ENCODE measurements at places on chromosomes 16 and 17.

DNA sequence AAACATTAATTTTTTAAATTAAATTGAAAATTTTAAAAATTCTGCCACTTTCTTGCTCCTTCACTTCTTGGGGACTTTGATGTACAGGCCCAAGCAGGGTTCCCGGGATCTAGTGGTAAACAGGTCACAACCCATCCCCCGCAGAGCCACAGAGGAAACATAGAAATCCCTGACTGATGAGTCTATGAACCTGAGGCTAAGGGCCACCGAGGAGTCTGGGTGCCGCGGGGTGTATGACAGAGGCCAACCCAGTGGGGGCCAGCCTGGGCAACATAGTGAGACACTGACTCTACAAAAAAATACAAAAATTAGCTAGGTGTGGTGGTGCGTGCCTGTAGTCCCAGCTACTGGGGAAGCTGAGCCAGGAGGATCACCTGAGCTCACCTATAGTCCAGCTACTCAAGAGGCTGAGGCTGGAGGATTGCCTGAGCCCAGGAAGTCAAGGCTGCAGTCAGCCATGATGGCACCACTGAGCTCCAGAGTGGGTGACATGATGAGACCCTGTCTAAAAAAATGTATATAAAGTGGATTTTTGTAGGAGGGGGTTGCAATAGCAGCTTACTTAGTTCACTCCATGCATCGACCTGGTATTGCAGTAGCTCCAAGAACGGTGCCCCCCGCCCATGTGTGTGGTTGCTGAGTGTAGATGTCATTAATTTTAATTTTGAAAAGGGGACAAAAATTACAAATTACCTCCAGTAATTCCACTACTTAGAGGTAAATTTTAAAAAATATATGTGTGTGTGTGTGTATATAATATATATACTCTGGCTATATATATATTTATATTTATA lies 9.2 kb upstream of the FLYWCH1 start:
- DNase-seq, result no peak
- no peak overlapping the region for H3K27ac ChIP-seq
- H3K4me1 ChIP-seq, result peaks cover 12% of the 10 kb centered on the region
- H3K27me3 ChIP-seq, result peaks cover 1% of the 10 kb centered on the region
- H3K4me3 ChIP-seq, result no peak overlapping the region
- no peaks in the 10 kb centered on the region for H3K36me3 ChIP-seq

DNA sequence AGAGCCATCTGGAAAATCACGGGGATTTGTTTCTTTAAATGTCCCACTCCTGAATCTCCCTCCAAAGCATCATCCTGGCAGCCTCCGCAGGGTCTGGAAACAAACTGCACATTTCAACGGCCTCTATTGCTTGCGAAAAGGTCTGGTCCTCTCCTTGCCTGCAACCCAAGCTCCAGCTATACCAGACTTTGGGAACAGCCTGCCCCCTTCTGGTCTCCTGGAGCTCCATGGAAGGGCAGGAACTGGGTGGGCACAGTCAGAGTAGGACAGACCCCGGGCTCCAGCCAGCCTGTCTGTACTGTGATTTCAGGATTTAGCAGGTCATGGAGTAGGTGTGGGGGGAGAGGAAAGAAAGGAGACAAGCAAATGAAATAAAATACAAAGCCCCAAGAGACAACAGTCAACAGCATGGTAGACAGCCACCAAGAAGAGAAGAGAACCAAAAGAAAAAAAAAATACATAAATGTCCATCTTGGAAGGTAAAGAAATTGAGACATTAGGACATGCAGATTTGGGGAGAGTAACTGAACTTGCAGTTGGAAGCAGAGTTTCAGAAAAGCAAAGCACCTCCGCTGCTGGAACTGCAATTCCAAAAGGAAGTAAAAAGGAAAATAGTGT lies 2.7 kb downstream of the XYLT1 start:
- H3K36me3 ChIP-seq, result no peaks in the 10 kb centered on the region
- H3K4me1 ChIP-seq, result peaks cover 16% of the 10 kb centered on the region

DNA sequence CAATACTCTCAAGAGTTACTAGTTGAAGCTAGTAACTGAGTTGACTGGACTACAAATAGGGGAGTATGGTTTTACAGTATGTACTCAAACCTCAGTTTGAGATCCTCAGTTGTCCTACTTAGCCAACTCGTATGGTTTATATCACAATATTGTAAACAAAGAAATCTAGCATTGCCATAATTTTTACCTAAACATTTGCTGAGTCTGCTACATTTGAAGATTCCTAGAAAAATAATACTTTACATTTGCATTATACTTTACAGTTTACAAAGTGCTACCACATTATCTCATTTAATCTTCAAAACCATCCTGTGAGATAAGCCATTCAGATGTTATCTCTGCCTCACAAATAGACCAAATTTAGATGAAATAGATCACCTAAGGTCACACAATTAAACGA lies 16.3 kb downstream of the CBX1 start:
- H3K27me3 ChIP-seq, result no peaks in the 10 kb centered on the region
- H3K4me1 ChIP-seq, result no peaks in the 10 kb centered on the region
- no peak for DNase-seq
- no peak overlapping the region for H3K4me3 ChIP-seq

DNA sequence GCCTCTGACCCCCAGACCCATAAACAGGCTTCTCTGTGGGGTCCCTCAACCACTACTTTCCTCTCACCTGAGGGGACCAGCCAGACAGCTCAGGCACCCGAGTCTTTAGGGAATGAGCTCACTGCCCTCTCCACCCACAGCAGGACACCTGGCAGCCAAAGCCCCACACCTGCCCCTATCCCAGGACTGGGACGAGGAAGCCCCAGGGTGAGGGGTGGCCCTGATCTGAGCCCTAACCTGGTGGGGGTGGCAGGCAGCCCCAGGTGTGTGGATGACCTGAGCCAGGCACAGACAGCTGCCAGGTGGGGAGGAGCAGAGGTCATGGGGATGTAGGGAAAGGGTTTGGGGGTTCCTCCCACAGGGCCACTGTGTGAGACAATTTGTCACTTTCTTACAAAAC lies 1.7 kb upstream of the TEX19 start:
- H3K4me1 ChIP-seq, result peaks cover 11% of the 10 kb centered on the region
- H3K27ac ChIP-seq, result no peak overlapping the region
- H3K4me3 ChIP-seq, result no peak overlapping the region
- no peaks in the 10 kb centered on the region for H3K36me3 ChIP-seq
- DNase-seq, result no peak

DNA sequence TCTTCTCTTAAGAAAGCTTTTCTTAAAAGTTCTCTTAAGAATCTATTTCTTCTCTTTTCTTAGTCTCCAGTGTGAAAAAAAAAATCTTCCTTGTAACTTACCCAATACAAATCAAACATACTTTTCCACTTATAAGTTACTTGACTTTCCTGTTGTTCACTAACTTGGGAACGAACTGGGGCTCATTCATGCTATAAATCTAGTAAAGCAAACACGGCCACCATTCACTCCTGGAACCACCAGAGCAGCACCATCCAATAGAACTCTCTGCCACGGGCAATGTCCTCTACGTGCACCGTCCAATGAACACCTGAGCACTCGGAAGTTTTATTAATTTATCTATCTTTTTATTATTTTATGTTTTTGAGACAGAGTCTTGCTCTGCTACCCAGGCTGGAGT lies 20.8 kb downstream of the SRP68 start:
- peaks cover 1% of the 10 kb centered on the region for H3K4me1 ChIP-seq
- H3K27ac ChIP-seq, result no peak overlapping the region
- no peaks in the 10 kb centered on the region for H3K27me3 ChIP-seq
- H3K4me3 ChIP-seq, result no peak overlapping the region
- H3K36me3 ChIP-seq, result peaks cover 92% of the 10 kb centered on the region

- no peaks in the 10 kb centered on the region for H3K36me3 ChIP-seq
- H3K27me3 ChIP-seq, result no peaks in the 10 kb centered on the region
- no peak overlapping the region for H3K4me3 ChIP-seq
Observed at GRCh38 chr16:75256696-75257343, 5.4 kb upstream of the BCAR1 start.

DNA sequence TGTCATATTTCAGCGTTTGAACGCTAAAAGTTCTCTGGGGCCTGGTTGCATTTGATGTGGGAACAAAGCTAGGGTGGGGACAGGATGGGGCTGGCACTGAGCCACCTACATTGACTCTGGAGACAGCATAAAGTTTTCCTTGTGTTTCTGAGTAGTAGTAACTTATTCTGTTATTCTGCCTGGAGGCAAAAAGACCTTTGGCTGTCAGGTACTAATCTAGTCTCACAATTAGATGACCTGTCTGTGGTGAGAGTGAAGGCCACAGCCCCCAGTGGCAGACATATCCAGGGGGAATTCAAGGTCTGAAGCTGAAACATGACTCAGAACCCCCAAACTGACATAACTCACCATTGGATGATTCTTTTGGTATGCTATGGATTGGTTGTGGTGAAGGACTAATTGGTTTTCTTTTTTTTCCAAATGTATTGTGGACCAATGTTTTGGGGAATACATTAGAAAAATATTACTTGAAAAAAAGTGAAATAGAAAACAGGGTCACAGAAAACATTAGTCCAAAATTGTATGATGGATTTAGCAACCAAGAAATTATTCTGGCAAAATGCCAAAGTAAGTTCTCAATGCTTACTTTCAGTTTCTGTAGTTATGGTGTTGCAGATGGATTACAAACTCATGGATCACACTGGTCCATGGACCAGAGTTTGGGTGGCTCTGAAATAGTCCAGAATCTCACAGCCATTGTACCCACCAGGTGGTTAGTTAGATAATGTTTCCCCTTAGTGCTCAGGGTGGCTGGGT lies 10.5 kb upstream of the SALL1 start:
- no peak overlapping the region for H3K4me3 ChIP-seq
- no peaks in the 10 kb centered on the region for H3K36me3 ChIP-seq
- no peaks in the 10 kb centered on the region for H3K27me3 ChIP-seq

Measured in neuronal stem cell (in vitro differentiated cells).